Panc1 (cell line): ENCODE measurements at places on chromosomes 7 and 10.

DNA sequence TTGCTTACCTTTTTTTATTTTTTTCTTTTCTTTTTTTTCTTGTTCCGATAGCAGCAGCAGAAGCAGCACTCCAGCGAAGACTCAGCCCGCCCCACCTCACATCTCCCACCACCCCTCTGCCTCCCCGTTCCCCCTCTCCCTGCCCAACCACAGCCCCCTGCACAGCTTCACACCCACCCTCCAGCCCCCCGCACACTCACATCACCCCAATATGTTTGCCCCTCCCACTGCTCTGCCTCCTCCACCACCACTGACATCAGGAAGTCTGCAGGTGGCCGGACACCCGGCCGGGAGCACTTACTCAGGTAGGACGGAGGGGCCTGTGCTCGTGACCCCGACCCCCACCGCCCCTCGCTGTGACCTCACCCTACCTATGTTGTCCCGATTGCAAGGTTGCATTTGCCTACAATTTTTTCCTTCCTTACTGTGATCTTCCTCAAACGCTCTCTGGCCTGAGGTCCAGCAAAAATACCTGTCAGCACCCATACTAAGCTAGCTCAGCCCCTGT is 367.2 kb upstream of the GALNT17 start:
- no peak for DNase-seq

- no peak for DNase-seq
These were observed 47.2 kb upstream of the SFTPD start for GRCh38 chr10:79995979-79996634.

DNA sequence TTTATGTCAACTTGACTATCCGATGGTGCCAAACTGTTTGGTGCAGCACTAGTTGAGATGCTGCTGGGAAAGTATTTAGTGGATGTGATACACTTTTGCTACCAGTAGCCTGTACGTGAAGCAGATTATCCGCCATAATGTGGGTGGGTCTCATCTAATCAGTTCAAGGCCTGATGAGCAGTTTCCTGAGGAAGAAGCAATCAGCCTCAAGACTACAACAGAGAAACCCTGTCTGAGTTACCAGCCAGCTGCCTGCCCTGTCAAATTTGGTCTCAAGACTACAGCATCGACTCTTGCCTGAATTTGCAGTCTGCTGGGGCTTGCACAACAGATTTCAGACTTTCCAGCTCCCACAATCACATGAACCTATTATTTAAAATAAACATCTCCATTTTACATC is 10.9 kb upstream of the RBP3 start:
- DNase-seq = no peak

GRCh38 chr7:155829796-155830470 is 17.7 kb upstream of the SHH start:
- DNase-seq = no peak

DNA sequence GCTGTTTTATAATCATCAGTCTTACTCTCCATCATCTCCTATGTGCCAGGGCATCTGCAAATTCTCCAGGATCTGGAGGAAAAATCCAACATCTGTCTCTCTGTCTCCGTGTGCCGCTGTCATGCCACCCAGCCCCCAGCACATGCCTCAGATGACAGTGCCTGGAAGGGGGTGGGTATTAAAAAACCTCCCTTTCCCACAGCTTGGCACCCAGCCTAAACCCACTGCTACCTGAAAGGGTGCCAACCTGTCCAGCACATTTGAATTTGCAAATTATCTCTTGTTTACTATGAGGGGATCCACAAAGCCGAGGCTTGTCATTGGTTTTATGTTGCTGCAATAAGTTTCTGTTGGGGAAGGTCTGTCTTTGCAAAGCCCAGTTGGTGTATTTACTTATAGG is 73.1 kb downstream of the EMX2 start:
- no peak for DNase-seq

GRCh38 chr7:74410772-74411171 is 42.9 kb upstream of the GTF2IRD1 start:
- no peak for DNase-seq

- no peak for DNase-seq
These were observed 99.0 kb upstream of the LSM8 start for GRCh38 chr7:118085000-118085399.

DNA sequence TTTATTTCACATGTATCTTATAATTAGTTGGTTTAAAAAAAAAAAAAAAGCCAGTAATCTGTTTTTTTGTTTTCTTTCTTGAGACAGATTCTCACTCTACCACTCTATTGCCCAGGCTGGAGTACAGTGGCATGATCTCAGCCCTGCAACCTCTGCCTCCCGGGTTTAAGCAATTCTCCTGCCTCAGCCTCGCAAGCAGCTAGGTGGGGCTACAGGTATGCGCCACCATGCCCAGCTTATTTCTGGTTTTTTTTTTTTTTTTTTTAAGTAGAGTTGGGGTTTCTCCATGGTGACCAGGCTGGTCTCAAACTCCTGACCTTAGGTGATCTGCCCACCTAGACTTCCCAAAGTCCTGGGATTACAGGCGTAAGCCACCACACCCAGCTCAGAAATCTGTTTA is 34.1 kb upstream of the CAPZA2 start:
- DNase-seq = no peak

GRCh38 chr7:66176914-66177313 is 28.2 kb upstream of the TPST1 start:
- no peak for DNase-seq

DNA sequence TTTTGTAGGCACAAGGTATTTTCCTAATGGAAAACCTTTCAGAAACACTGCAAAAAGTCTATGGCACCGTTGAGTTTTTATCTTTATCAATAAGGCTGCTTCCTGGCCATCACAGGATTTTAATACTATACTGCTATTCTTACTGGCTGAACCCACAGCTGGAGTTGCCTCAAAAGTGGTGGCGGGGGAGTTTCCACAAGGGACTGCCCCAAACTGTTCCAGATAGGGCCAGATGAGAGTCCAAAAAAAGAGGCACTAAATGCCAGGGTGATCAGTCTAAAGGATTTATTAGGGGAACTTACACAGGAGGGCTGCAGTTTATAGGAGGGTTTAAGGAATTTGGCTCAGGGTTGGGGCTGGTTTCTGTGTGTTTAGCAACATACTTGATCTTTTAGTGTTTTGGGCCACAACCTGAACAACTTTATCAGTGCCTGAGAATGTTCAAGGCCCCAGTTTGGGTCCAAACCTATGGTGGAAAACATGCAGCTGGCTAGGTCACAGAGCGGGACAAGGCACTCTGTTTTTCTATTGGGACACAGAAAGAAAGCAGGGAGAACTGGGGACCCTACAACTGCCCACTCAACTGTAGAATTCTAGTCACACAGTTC is 41.4 kb downstream of the STAM start:
- no peak for DNase-seq

DNA sequence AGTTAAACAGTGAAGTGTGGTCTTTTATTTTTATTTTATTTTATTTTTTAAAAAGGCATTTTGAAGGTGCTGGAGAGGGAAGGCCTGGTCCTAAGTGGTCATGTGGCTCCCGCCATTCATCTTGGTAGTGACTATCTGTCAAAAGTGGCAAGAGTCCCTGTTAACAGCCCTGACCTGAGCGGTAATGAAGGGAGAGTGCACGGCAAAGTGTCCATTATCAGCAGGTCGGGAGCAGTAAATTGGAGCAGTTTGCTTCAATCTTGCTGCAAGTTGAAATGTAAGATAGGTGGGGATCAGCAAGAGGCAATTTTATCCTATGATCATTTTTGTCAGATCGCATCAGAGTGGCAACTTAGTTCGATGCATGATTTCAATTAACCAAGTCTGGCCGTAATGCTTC is 227.4 kb upstream of the SP4 start:
- DNase-seq = no peak
